Heart right ventricle (tissue), 16 donors: ENCODE measurements at places on chromosomes 1 and 21. TPM values are rescaled to one million over a fixed set of nuclear protein-coding genes. Genes with fewer than 3 reads are reported as not detected.

DNA sequence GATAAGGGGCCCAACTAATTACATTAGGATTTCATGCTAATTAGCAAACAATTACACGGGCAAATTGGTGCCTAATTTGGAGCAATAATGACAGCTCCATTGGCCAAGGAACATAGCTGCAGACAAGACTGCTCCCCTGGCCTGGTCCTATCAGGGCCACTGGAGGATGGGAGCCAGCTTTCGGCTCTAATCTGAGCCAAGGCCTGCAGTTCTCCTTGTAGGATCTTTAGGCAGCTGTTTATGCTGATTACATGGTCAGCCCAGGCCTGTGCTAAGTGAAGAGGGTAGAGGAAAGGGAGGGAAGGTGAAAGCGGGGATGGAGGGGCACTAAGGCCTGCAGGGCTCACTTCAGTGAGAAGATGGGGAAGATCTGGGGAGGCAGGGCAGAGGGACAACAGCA is 12.4 kb upstream of the ADGRB2 start:
- peaks cover 4% of the 10 kb centered on the region for H3K4me1 ChIP-seq
- H3K27ac ChIP-seq: no peak overlapping the region
- H3K36me3 ChIP-seq: no peaks in the 10 kb centered on the region
- H3K27me3 ChIP-seq: peaks cover 66% of the 10 kb centered on the region
- DNase-seq: no peak

DNA sequence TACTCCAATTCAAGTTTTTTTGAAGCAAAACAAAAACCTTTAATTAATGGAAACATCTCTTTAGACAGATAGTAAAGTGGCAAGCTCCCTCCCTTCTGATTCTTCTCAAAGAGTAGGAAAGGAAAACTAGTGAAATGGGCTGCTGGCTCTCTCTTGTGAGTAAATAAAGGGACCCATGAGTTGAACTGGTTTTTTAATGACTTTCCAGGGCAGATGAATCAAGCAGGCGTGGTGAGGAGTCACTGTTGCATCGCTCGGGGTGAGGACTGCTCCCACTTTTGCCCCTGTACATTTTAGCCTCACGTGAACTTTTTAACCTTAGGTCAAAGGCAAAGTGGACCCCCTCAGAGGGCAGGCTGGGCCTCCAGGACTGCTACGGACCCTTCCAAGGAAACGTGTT is 64.8 kb downstream of the ABCA4 start:
- H3K4me1 ChIP-seq: peaks cover 51% of the 10 kb centered on the region
- H3K27ac ChIP-seq: peak overlapping the region; percentile 41
- H3K4me3 ChIP-seq: no peak overlapping the region
- no peaks in the 10 kb centered on the region for H3K27me3 ChIP-seq

- no peak overlapping the region for H3K4me3 ChIP-seq
- H3K4me1 ChIP-seq: no peaks in the 10 kb centered on the region
- no peaks in the 10 kb centered on the region for H3K36me3 ChIP-seq
These were observed 49.3 kb upstream of the GRIK3 start for GRCh38 chr1:37083603-37084002.

GRCh38 chr1:228392111-228392936 is 14.3 kb downstream of the TRIM11 start:
- H3K4me1 ChIP-seq: no peaks in the 10 kb centered on the region
- H3K36me3 ChIP-seq: peaks cover 49% of the 10 kb centered on the region
- DNase-seq: no peak
- no peaks in the 10 kb centered on the region for H3K27me3 ChIP-seq
- no peak overlapping the region for H3K4me3 ChIP-seq
- no peak overlapping the region for H3K27ac ChIP-seq

FMO4 gene
- 6.2 TPM for total RNA-seq

ADAMTS4 gene
- 9.7 TPM for total RNA-seq

CLIC4 gene
- total RNA-seq: 362 TPM

TMEM69 gene
- 22.8 TPM for total RNA-seq

GLIS1 gene
- total RNA-seq: not detected
